ENCODE measurements at places on chromosomes 3 and 15.

- no peak for DNase-seq
These were observed 27.6 kb upstream of the MTHFS start for GRCh38 chr15:79924379-79924778.

GRCh38 chr3:122946185-122946584 lies 81.4 kb downstream of the SEMA5B start:
- DNase-seq, result no peak

GRCh38 chr15:90598031-90598577 lies 68.4 kb downstream of the CRTC3 start:
- DNase-seq, result no peak

- no peak for DNase-seq
These were observed 93.3 kb upstream of the SLC7A14 start for GRCh38 chr3:170679190-170679589.

- DNase-seq, result no peak
These were observed 377.7 kb downstream of the IL20RB start for GRCh38 chr3:137335478-137335877.

DNA sequence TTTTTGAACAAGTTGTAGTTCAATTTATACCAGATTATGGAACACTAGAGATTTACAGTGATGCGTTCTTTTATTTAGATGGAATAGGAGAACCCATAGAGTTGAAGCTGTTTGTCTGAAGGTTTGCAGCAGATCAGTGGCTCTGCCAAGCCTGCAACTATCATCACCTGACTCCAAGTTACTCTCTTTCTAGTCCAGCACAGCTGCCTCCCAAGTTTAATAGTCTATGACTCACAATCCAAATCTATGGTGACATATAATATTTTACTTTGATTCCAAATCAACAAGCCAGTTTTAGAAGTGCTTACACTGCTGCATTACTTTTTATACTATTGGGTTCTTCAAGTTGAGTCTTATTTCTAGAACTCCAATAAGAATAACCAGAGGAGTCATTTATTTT lies 400.4 kb downstream of the LPP start:
- no peak for DNase-seq

- DNase-seq, result no peak
These were observed 21.5 kb downstream of the LARS2 start for GRCh38 chr3:45409921-45410320.

DNA sequence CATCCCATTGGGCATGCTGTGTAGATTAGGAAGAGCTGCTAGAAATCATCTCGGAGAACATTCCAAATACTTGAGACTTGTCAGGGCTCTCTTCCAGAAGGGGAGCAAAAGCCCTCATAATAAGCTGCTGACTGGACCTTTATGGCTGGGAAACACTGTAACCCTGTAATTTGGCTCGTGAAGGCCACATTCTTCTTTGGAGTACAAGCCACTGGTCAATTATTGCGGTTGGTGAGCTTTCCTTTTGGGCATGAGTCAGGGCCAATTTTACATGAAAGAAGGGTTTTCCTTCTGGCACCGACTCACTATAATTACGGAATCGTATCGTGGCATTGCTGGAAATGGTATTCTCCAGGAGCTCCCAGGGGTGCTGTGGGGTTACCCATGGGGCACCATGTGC lies 434.5 kb upstream of the RGMA start:
- DNase-seq, result no peak

DNA sequence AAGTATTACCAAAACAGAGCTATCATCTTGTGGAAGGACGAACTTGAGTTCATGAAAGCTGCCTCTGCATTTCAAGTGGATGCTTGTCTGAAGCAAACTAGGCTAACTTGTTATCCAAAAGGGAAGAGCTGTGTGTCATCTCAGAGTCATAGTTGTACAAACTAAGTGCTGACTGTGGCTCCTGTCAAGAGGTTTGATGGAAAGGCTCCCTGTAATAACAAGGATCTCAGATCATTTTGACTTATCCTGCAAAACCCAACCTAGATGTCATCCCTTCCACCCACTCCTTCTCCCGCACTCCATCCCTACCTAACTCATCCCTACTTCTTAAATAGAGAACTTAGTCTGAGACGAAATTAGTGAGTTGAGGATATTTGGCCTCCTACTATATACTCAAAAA lies 110.8 kb downstream of the NR2E3 start:
- DNase-seq, result no peak

- no peak for DNase-seq
These were observed 65.1 kb downstream of the MRPL46 start for GRCh38 chr15:88401996-88402656.

DNA sequence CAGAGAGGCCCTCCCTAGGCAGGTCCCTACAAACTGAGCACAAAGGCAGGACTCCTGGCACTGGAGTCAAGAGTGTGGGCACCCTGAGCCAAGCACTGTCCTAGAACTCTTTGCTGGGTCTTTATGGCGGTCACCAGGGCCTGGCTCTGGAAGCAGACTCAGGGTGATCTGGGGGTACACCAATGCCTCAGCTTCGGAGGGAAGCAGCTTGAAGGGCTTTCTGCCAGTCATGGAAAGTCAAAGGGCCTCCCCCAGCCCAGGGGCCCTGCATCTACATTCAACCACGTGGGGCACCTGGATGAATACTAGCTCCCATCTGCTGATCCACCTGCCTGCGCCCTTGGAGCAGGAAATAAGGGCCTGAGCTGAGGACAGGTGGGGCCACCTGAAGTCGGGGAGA lies 7.4 kb downstream of the EPB42 start:
- DNase-seq, result no peak

- DNase-seq, result no peak
These were observed 34.2 kb upstream of the CSPG5 start for GRCh38 chr3:47612879-47613278.

DNA sequence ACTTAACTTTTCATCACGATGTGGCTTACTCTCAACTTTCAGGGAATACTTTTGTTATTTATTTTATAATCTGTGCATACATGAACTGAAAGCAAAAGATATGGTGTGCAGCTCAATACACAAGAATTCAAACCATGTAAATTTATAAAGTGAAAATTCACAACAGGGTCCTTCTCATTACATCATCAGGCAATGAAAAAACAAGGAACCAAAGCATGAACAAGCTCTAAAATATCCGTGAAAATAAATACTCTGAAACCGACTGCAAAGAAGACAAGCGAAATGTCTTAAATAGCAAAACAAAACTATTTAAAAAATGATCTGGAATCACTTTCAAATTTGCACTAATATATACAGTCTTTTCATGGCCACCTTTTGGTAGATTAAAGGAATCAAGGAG lies 28.9 kb downstream of the GNB5 start:
- no peak for DNase-seq

GRCh38 chr3:111737706-111738086 lies 121.4 kb upstream of the PHLDB2 start:
- DNase-seq, result no peak

GRCh38 chr3:123026565-123027291 lies 835 bp downstream of the SEMA5B start:
- DNase-seq, result no peak

DNA sequence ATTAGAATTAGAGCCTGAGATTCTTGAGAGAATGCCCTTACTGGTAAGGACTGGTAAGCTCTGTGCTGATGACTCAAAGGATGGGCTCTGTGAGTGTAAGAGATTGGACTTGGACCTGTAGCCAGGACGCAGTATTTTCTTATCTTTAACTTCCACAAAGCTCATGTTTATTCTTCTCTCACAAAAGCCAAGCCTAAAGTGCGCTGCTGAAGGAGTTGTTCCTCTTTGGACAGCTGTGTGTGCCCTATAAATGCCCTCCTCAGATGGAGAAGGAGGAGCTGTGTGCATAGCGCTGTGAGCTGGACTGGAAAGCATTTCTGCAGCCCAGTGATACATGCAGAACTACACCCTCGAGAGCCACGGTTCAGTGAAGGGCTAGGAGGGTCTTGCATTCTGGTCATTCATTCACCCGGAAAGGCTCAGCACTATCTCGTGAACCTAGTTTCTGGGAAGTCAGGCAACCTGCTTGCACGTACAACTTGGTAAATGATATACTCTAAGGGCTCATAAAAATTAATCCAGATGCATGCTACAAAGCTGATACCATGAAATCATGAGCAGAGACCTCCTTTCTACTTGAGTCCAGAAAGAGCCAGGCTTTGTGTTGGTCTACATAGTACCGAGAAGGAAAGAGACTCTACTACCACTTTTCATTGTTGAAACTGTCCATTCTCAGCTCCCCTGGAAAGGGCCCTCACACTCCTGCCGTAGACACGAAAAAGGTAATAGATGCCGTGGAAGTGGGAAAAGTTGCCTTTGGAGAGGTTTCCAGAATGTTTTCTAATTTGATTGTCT lies 103.0 kb upstream of the TBL1XR1 start:
- DNase-seq, result no peak

GRCh38 chr3:45991341-45991740 lies 4.3 kb downstream of the FYCO1 start:
- no peak for DNase-seq

DNA sequence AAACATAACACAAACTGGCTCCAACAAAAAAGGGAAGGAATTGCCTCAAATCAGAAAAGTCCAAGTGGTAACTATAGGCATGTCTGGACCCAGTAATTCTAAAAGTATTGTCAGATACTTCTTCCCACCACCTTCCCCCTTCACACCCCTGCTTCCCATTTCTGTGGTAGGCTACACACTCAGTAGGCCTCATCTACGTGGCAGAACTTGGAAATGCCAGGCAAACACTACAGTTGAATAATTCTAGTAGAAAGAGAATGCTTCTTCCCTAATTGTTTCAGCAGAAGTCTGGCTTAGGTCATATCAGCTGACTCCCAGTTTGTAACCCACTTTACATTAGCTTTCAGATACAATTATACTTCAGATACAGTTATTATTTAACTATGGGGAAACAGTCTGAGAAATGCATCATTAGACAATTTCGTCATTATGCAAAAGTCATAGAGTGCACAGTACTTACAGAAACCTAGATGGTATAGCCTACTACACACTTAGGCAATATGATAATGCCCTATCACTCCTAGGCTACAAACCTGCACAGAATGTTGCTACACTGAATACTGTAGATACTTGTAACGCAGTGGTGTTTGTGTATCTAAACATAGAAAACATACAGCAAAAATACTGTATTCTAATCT lies 6.4 kb downstream of the SETMAR start:
- no peak for DNase-seq

- no peak for DNase-seq
These were observed 413.4 kb downstream of the MAGI1 start for GRCh38 chr3:65625305-65625704.

GRCh38 chr3:51477360-51477711 lies 22.5 kb downstream of the DCAF1 start:
- no peak for DNase-seq

GRCh38 chr15:100601163-100601562 lies 821 bp downstream of the LINS1 start:
- DNase-seq, result no peak

GRCh38 chr3:160538895-160539294 lies 26.5 kb downstream of the KPNA4 start:
- DNase-seq, result no peak

DNA sequence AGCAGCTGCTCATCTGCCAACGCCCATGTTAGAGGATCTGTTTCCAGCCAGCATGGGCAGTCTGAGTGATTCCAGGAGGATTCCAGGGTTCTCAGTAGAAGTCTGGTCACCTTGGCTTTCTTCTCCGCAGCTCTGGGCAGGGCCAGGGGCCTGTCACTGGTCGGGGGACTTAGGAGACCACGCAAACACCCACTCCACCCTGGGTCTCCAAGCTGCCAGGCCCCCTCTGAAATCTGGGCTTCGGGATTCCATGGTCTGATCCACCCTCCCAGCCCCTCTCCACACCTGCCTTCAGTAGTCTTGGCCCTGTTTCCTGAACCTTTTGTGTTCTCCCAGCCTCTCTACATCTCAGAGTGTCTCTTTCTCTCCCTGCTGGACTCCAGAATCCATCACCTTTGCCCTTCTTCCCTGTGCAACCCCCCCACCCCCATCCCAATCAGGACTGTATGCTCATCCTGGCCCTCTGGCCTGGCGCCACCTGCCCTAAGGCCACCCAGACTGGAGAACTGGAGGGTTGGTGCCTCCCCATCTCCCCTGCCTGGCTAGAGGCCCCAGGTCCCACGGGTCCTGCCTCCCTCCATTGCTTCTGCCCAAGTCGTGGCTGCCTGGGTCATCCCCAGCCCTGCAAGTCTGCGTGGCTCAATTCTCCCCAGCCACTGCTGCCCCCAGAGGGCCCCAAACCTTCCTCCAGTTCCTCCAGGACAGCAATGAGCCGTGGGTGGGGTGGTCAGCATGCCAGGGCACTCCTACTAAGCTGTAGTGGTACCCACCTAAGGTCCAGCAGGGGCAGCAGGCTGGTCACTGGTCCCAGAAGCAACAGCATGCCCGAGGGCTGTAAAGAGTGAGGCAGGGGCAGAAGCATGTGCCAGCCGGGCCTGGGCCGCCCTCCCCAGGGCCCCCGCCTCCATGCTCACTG lies 102.8 kb downstream of the TBC1D2B start:
- DNase-seq, result no peak

DNA sequence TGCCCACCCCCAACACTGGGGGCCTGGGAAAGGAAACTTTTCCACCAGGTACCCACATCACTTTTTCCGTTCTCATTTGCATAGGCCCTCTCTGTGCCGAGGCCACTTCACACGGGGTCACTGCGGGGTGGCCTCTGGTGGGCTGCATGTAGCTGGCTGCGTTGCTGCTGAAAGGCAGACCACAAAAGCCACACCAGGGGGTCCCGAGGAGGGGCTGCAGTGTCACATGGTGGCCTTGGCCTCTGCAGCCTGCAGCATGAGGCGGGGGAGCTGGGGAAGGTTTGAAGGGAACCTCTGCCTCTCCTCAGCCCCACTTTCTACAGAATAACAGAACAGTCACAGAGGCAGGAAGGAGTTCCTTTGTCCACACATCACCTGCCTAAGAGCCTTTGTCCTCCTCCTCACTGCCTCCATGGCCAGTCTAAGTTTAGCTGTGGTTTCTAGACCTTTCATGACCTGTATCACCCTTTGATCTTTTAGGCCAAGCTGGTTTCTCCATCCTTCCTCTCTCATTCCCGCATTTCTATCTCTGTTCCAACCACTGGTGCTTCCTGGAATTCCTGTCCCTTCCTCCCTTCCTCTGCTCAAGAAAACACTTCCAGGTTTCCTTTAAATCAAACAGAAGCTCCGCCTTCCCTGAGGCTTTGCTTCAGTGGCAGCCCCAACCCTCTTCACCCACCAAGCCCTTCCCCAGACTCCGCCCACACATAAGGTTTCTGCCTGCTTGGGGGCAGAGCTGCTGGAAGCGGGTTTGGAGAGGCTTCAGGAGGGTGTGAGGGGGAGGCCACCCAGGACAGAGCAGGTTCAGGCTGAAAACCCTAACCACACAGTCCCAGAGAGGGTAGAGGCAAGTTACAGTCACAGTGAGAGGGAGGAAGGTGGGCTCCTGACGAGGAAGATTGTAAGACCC lies 150.7 kb upstream of the TLE3 start:
- no peak for DNase-seq

- DNase-seq, result no peak
These were observed 50.6 kb downstream of the IQSEC1 start for GRCh38 chr3:13022348-13023234.

Data from NCI-H748 treated with DMSO at 0.1 percent for 48 hours (cell line).